ENCODE measurements at places on chromosomes 2 and 18.

- DNase-seq: no peak
Observed at GRCh38 chr2:54512183-54512582, 56.1 kb downstream of the SPTBN1 start.

GRCh38 chr2:241391892-241392665, 36.0 kb downstream of the FARP2 start:
- peak; percentile 60 for DNase-seq

- DNase-seq: peak; percentile 63
Observed at GRCh38 chr2:165725421-165725820, 68.6 kb downstream of the GALNT3 start.

- DNase-seq: peak; percentile 42
Observed at GRCh38 chr2:36659872-36660312, 36.6 kb upstream of the VIT start.

DNA sequence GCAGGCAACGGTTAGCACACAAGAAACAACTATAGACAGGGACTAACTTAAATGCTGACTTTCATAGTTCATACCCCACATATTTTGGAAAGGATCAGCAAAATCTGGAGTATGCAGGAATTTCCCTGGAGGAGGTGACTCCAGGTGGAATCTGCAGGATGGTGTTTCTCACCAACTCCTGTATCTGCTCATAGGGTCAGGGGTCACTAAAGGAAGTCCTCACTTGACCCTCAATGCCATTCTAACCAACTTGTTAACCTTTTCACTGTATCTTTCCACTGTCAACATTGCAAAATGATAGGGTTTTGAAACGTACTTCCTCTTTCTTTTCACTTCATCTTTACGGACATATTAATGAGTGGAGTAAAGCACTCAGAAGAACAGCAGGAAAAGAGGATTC, 207.0 kb upstream of the CXCR4 start:
- no peak for DNase-seq

- no peak for DNase-seq
Observed at GRCh38 chr2:201909348-201909747, 103.0 kb downstream of the CDK15 start.

DNA sequence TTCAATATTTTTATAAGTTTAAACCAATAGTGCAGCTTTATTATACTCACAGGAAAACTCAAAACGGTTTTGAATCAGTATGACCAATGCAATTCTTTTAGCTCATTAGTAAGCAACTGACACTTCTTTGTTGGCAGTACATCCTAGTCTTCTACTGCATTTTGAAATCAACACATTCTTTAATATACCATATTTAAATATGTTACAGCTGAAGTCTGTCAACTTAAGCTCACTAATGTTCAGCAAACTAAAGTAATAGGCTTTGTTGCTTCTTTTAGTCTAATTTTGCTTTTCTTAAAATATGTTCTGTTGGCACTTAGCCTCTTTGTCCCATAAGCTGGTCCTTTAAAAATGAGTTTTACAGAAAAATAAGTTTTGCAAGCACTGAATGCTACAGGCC, 55.4 kb upstream of the CCBE1 start:
- DNase-seq: no peak

DNA sequence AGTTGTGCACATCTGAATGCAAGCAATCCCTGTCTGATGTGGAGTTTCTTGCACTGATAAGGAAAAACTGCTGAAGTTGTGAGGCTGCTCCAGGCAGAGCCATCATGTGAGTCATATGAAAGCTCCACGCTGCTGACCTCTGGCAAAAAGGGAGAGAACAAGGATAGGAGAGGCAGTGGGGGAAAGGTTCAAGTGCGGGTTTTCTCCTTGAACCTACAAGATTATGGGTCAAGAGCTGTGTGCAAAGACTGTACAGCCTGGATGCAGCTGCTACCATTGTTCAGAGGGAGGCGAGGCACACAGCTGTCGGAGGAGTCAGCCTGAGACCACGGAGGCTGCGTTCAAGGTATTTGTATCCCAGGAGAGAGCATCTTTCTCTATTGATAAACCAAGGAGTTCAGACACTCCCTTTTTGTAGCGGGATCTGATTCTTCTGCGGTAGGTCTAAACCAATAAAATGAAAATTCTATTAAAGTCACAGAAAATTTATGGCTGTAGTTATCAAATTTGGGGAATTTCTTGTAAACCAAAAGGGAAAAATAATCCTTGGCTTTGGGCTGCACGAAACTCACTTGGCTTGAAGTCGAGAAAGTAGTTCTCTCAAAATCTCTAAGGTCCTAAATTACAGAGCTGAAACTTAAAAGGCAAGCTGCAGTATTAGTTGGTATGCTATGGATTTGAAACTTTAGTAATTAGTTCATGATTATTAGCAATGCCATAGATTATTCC, at the start of gene CDK15:
CDK15 (plus strand) TSS at position 96 of the 729 bp plus-strand sequence; CDS start at position 224, 128 bp downstream.
- peak; percentile 36 for DNase-seq

GRCh38 chr2:157043786-157044185, 213.7 kb upstream of the GALNT5 start:
- DNase-seq: no peak

- DNase-seq: no peak
Observed at GRCh38 chr2:28134262-28134812, 243.8 kb downstream of the BABAM2 start.

DNA sequence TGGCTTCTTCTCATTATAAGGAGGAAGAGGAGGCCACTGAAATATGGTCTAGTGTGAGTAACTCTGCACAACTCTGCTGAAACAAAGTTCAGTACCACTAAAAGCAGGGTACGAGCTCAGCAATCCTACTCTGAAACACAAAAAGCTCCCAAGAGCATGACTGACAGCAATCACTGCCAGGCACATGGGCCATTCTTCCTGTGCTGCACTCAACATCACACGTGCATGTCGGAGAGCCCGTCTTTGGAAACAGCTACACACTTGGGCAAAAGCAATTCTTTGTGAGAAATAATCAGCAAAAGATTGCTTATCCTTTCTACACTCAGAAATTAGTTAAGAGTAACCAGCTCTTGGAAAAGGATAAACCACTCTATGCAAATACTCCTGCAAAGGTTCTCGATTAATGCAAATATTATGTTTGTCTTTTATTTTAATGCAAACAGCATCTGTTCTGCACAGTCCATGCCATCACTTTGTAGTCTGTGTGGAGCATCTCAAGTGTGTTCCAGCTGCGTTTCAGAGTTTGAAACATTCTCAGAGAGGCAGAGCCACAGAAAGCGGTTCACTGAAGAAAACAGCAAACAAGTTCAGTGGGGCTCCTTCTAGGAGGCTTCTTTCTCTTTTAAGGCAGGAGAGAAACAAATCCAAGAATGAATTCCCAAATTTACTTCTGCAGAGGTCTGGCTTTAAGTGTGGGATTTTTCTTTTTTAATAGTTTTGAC, 145.0 kb downstream of the HDAC4 start:
- no peak for DNase-seq

GRCh38 chr18:13726972-13727331, 479 bp downstream of the RNMT start:
- peak; percentile 35 for DNase-seq

GRCh38 chr18:38362286-38362792, 796.7 kb upstream of the CELF4 start:
- no peak for DNase-seq

GRCh38 chr2:109046925-109047508, 58.0 kb upstream of the EDAR start:
- no peak for DNase-seq

DNA sequence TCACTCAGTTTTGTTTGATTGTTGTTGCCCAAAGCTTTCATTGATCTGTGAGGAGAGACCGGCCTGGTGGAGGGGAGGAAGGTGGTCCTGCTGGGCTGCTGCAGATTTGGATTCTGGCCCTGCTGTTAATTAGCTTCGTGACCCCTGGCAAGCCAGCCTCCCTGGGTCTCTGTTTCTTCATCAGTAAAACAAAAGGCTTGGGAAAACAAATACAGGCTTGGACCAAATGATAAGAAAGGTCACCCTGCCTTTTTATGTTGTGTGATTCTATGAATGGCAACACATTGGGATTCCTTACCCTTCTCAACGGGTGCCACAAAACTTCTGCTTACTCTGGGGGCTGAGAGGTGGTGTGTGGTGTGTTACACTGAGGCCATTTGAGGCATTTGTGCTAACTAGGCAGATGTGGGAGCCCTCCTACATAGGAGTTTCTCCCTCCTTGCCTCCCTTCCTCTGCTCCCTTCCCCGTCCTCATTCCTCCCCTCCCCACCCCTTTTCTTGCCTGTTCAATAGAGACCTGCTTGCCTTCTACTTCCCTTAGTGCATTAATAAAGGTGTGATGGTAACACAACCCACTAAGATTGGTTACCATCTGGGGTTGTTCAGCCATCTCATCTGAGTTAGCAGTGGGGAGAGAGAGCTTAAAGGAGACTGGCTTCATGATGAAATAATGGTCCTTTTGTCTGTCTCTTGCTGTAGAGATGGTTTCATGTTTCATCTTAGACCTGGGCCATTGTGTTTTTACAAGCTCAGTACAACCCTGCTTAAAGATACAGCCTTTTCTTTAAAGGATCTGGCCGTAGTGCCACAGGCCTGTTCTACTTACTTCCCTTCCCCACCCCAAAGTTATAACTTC, 96.2 kb downstream of the TANC1 start:
- DNase-seq: no peak

DNA sequence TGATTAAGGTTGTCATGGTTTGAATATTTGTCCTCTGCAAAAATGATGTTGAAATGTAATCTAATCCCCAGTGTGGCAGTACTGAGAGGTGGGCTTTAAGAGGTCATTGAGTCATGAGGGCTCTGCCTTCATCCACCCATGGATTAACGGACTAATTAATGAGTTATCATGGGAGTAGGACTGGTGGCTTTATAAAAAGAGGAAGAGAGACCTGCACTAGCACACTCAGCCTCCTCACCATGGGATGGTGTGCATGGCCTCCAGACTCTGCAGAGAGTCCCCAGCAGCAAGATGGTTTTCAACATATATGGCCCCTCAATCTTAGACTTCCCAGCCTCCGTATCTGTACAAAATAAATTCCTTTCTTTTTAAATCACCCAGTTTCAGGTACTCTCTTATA, 41.0 kb downstream of the DTNB start:
- DNase-seq: no peak

DNA sequence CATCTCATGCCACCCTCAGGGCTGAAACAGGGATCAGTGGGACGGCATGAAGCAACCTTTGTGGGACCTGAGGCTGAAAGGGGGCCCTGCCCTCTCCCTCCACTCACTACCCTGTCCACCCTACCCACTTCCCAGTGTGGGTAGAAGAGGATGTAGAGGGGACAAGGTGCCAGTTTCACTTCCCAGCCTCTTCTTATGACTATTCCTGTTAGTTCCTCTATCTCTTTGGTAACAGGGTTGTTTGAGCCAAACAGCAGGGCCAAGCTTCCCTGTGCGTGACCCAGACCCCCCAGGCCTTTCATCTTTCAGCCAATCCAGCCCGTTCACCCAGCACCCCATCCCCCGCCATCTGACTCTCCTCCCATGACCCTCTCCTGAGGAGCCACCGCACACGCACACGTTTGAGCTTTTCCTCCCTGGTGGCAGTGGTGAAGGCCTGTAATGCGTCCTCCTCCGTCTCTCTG, 82.3 kb downstream of the STPG4 start:
- DNase-seq: no peak

- no peak for DNase-seq
Observed at GRCh38 chr2:168196764-168197180, 50.6 kb downstream of the STK39 start.

DNA sequence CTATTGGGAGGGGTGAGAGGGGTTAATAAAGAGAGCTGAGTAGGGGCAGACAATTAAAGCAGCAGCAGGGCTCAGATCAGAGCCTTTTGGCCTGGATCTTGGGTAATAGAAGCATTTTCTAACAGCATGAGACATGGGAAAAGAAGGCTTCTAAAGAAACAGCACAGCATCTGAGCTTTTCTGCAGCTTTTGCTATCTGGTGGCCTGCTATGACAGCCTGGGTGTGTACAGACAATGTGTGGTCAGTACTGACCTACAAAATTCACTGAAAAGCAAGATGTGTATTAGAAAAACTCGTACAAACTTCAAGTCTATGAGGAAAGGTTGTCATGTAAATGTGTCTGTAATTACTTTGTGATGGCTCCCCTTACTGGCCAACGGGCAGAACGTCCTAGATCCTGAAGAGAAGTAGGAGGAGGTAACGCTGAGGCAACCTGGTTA, 95.6 kb downstream of the GALNT3 start:
- DNase-seq: peak; percentile 40

GRCh38 chr18:55287935-55288868, 299.8 kb downstream of the TCF4 start:
- DNase-seq: no peak

DNA sequence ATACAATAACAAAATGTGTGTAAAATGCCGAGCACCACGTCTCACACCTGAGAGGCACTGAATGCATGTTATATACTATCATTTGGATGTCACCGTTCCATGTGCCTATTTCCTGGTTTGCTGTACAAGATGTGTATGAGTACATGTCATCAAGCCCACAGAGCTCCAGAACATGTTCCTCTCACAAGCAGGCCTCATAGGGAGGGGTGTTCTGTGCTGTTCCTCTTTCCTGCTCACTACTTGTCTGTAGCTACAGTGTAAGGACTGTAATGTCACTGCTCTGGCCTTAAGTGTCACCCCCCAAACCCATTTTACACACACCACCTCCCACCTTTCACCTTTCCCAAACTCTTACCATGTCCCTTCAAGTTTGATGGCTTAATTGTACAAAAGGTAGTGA, 1.8 kb downstream of the AFF3 start:
- DNase-seq: no peak

DNA sequence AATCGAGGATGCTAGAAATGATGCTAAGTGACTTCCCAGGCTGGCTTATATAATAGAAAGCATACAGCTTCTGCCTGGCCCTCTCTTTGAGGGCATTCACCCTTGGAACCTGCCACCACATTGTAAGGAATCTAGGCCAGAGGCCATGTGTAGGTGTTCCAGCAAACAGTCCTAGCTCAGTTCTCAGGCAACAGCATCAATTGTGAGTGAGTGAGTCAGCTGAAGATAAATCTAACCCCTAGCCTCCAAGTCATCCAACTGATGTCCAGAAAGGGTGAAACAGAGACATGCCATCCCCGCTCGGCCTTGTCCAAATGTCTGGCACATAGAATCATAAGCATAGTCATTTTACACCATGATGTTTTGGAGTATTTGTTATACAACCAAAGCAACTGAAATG, 324.3 kb upstream of the KLHL14 start:
- no peak for DNase-seq

DNA sequence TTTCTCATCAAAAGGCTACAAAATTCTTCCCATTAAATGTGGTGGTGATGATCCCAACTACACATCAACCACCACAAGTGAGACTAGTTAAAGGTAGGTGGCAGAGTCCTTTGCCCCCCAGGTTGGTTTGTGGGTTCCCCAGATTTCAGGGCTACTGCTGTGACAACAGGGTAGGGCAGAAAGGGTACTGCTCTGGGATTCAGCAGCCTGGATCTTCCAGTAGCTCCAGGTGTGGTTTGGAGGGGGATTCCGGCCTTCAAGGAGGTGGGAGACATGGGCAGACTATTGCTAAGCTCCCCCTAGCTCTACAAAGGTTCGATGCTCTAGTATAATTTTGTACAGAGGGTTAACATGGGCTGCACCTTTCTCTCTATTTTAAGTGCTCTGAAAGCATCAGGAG, 74.9 kb upstream of the FZD5 start:
- DNase-seq: no peak

DNA sequence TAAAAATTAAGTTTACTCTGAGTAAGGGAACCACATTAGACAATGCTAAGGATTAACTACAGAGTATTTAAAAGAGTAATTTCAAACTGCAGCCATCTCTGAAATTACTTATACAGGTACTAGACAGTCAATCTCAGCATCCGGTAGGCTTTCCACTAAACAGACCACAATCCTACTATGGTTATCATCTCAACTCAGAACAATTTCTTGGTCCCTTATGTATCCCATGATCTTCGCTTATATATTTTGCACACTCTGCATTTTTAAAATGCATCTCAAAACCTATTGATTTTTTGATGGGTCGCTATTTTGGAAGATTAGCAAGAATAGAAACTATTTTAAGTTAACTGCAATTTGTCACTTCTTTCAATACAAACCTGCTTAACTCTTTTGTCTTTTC, 1.4 kb downstream of the PPP4R1 start:
- no peak for DNase-seq
